ENCODE measurements at places on chromosomes 1 and 21.

DNA sequence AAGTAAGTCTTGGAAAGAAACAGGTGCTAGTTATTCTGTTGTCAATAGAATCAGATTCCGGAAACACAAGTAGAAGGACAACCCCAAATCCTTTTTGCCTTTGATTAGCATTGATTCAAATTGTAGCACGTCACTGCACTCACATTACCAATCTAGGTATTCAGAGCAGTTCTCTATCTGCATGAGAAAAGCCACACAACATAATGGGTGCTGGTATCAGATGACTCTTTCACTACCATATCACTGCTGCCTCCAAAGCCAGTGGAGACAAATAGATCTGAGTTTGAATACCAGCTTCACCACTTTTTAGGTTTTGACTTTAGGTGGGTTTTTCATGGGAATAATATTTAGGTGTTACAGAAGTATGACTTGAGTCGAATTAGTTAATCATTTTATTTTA is 38.9 kb downstream of the RTCA start:
- H3K27ac ChIP-seq = no peak overlapping the region
- no peaks in the 10 kb centered on the region for H3K4me1 ChIP-seq
- no peaks in the 10 kb centered on the region for H3K36me3 ChIP-seq
- no peak for DNase-seq
- H3K27me3 ChIP-seq = no peaks in the 10 kb centered on the region
- H3K4me3 ChIP-seq = no peak overlapping the region

- H3K4me3 ChIP-seq = no peak overlapping the region
- no peaks in the 10 kb centered on the region for H3K27me3 ChIP-seq
- no peak overlapping the region for H3K27ac ChIP-seq
- no peaks in the 10 kb centered on the region for H3K36me3 ChIP-seq
- H3K4me1 ChIP-seq = no peaks in the 10 kb centered on the region
- no peak for DNase-seq
Observed at GRCh38 chr1:212009561-212009960, 25.8 kb downstream of the INTS7 start.

DNA sequence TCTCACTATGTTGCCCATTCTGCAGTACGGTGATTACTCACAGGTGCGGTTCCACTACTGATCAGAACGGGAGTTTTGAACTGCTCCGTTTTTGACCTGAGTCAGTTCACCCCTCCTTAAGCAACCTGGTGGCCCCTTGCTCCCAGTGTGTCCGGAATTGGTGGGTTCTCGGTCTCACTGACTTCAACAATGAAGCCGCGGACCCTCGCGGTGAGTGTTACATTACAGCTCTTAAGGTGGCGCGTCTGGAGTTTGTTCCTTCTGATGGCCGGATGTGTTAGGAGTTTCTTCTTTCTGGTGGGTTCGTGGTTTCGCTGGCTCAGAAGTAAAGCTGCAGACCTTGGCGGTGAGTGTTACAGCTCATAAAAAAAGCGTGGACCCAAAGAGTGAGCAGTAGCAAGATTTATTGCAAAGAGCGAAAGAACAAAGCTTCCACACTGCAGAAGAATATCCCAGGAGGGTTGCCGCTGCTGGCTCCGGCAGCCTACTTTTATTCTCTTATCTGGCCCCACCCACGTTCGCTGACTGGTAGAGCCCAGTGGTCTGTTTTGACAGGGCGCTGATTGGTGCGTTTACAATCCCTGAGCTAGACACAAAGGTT is 17.6 kb upstream of the PARP1 start:
- H3K27me3 ChIP-seq = no peaks in the 10 kb centered on the region
- no peak for DNase-seq
- no peak overlapping the region for H3K4me3 ChIP-seq
- H3K27ac ChIP-seq = no peak overlapping the region
- H3K36me3 ChIP-seq = no peaks in the 10 kb centered on the region

- no peak overlapping the region for H3K27ac ChIP-seq
- H3K4me1 ChIP-seq = no peaks in the 10 kb centered on the region
- H3K4me3 ChIP-seq = no peak overlapping the region
- no peaks in the 10 kb centered on the region for H3K36me3 ChIP-seq
- no peak for DNase-seq
- no peaks in the 10 kb centered on the region for H3K27me3 ChIP-seq
Observed at GRCh38 chr1:246300626-246301549, 206.2 kb downstream of the SMYD3 start.

DNA sequence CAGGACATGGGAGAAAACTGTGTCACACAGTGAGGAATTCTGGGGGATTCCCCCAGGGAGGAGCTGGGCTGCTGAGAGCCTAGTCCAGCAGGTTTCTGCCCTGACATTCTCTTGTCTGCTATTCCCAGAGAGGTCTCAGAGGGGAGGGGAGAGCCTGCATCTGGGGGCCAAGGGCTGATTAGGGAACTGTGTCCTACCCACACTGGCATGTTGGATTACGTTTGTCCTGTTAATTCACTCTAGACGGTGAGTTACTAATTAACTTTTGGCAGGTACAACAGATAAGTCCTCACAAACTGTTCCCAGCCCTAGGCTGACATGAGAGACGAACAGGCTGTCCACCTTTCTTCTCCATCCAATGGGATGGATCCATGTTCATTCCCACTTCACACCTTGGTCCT is 2.6 kb upstream of the SH3BGRL3 start:
- peaks cover 10% of the 10 kb centered on the region for H3K36me3 ChIP-seq
- H3K27ac ChIP-seq = no peak overlapping the region
- H3K4me1 ChIP-seq = peaks cover 62% of the 10 kb centered on the region

GRCh38 chr1:19070197-19070651 is 113.7 kb upstream of the IFFO2 start:
- DNase-seq = no peak
- peaks cover 5% of the 10 kb centered on the region for H3K4me1 ChIP-seq
- H3K36me3 ChIP-seq = peaks cover 5% of the 10 kb centered on the region
- H3K27ac ChIP-seq = no peak overlapping the region
